ENCODE measurements at places on chromosomes 4 and X. TPM values are rescaled to one million over a fixed set of nuclear protein-coding genes. Genes with fewer than 3 reads are reported as not detected.

Gene VEGFC
- 11.1 TPM for total RNA-seq

DNA sequence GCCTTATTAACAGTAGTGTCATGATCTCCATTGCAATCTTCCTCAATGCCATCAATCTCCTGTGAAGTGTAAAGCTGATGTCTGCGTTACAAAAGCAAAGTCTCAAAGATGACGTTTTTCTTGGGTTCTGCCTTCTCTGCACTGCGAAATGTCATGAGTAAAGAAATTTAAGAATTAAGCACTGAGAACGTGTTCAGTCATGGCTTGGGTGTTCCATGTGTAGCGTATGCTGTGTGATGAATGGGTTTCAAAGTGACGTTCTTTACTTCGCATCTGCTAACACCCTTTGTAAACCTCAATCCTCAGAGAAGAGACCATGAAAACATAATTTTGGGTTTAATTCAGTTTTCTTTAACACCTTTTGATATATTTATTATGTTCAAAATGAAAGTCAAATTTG, 999 bp downstream of the NAP1L5 start:
- DNase-seq = no peak

DNA sequence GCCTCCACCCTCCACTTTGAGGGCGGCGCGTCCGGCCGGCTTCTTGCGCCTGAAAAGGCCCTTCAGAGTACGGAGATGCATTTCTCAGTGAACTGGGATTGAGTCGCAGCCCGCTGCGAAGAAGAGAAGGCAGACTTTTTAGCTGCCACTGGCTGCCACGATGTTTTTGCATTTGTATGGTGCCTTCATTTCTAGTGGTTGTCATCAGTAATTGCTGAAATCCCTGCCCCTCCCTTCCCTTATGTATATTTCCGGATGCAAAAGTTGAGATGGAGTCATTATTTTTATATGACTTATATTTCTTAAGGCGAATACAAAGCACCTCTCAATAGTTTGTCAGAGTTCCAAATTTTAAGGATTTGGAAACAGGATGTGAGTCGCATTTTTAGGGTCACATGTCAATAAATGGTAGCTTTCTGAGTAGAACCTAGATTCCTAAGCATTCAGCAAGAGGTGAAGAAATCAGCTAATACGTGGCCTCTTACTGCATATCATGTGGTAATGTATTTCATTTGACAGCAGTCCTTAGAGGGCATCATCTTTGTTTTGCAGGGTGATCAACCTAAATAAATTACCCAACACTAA, 658 bp downstream of the ATP6AP2 start:
- DNase-seq = peak; percentile 10

- DNase-seq = peak; percentile 100
These were observed 9.8 kb downstream of the EREG start for GRCh38 chr4:74374561-74375327.

GRCh38 chr4:31328932-31329331, 608.8 kb downstream of the PCDH7 start:
- peak; percentile 2 for DNase-seq

- DNase-seq = no peak
These were observed 65.0 kb downstream of the ZFYVE28 start for GRCh38 chr4:2353222-2354107.

GRCh38 chr4:155407480-155407879, 30.7 kb upstream of the MAP9 start:
- DNase-seq = no peak

DNA sequence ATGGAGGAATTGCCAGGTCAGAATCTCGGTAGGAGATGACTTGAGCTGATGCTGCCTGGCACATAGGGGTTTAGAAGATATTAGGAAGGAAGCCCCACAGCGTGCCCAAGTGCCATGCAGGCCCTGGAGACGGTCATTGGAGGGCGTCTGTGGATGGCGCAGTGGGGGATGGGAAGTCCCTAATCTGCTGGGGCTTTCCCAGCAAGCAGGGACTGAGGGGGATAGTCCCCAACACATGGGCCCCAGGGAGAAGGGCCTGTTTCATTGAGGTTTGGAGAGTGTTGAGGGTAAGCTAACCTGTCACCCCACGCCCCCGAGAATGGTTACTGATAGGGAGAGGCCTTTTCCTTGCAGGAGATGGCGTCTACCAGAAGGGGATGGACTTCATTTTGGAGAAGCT, 7.8 kb downstream of the TAFAZZIN start:
- no peak for DNase-seq

Gene F11
- not detected for total RNA-seq

- DNase-seq = no peak
These were observed 632.7 kb downstream of the RAPGEF2 start for GRCh38 chr4:159735281-159736207.

Gene EFNB1
- total RNA-seq = 42.9 TPM

- peak; percentile 96 for DNase-seq
These were observed at the start of gene SLC25A6 for GRCh38 chrX:1391707-1392375. Gene SLC25A6, minus strand, starts transcription at chrX:1392113. Its CDS starts 104 bp downstream, at chrX:1392009.

DNA sequence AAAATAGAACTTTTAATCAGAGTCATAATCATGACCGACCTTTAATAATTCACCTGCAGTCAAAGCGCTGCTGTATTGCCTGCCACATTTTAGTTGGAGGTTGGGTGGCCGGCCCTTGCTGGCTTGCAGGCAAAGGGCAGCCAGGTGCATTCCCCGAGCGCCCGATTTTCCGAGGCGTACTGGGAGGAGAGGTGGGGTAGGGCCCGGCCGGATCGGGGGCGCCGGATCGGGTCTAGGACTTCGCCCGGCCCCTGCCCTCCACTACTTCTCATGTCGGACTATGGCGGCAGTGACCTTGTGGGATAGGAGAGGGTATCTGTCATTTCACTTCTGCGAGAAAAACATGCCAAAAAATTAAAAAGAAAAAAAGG, 2.5 kb upstream of the RS1 start:
- DNase-seq = no peak

Gene ADH7
- not detected for total RNA-seq

- no peak for DNase-seq
These were observed 426.1 kb downstream of the MID1IP1 start for GRCh38 chrX:39227371-39227770.

Gene SLC10A3
- total RNA-seq = 17.9 TPM

Gene NAP1L2
- total RNA-seq = not detected

DNA sequence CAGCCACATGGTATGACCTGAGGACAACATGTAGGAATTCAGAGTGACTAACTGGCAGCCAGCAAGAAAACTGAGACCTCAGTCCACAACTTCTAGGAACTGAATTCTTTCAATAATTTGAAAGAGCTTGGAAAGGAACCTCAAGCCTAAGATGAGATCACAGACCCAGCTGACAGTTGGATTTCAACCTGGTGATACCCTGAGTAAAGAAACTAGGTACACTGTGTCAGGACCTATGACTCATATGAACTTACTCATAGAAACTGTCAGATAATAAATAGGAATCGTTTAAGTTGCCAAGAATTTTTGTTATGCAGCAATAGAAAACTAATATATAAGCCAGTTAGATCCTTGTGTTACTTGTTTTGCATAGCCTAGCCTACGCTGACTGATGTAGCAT, 102.4 kb upstream of the DCAF12L1 start:
- DNase-seq = peak; percentile 57

GRCh38 chr4:95510145-95510544, 38.6 kb downstream of the UNC5C start:
- peak; percentile 46 for DNase-seq

DNA sequence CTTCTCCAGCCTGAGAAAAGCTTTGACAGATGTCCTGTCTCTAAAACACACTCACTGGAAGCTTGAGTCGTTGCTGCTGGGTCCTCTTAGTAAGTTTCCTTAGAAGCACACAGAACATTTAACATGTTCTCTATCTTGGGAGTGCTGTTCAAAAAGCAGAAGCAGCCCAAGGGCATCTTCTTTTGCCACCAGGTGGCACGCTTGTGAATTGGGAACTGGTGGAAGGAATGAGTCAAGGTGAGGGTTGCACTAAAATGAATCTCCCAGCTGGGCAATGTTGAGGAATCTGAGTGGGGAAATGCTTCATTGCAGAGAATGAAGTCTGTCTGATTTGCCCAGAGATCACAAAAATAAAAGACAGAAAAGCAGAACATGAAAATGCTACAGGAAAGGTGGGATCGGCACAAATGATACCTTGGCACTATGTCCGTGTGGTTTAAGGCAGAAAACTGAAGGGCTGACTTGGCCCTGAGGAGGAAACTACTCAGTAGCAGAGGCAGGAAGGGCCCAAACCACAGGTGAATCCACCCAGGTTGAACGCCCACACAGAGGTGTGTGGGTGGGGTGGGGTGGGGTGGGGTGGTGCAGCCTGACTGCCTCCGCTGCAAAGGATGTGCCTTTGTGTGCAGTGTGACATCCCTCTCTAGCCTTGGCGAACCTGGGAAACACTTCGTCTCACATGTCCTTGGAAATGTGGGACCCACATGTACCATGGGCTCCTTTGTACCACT, 26.0 kb downstream of the KIT start:
- peak; percentile 72 for DNase-seq

Gene DAPP1
- 24.7 TPM for total RNA-seq

GRCh38 chr4:71062436-71062835, 69.0 kb downstream of the DCK start:
- no peak for DNase-seq

Gene SLC10A4
- total RNA-seq = not detected

GRCh38 chr4:98249831-98250230, 11.4 kb upstream of the RAP1GDS1 start:
- no peak for DNase-seq

Gene KCNIP4
- total RNA-seq = 0.91 TPM

Gene ARHGEF38
- not detected for total RNA-seq

- DNase-seq = no peak
These were observed 52.8 kb downstream of the MED28 start for GRCh38 chr4:17667253-17667652.

GRCh38 chr4:10041036-10041435, 19.7 kb upstream of the SLC2A9 start:
- DNase-seq = no peak

Gene QRFPR
- 8.4 TPM for total RNA-seq

DNA sequence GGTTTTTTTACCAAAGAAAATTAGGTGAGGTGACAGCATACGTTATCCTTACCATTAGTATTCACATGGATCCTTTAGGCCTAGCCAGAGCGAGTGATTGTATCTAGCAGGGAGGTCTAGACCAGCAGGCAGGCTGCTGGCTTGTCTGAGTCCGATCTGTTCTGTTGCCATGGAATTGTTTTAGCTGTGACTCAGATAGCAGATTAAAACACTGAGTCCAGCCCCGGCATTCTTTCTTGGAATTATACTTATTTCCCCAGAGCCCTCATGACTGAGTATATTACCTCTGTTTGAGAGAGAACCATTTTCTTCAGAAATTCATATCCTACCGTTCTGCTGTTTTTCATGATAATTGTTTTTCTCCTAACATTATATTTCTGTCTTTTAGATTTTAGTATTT, 37.4 kb downstream of the OCRL start:
- peak; percentile 41 for DNase-seq

GRCh38 chrX:79412972-79413371, 45.8 kb upstream of the ITM2A start:
- DNase-seq = peak; percentile 31

DNA sequence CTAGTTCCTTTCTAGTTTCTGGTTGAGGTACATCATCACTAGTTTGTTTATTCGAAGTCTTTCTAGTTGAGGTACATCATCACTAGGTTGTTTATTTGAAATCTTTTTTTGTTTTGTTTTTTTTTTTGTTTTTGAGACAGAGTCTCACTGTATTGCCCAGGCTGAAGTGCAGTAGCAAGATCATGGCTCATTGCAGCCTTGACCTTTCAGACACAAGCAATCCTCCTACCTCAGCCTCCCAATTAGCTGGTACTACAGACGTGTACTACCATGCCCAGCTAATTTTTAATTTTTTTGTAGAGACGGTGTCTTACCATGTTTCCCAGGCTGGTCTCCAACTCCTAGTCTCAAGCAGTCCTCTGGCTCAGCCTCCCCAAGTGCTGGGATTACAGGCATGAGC, 54.9 kb downstream of the CEP135 start:
- DNase-seq = no peak

DNA sequence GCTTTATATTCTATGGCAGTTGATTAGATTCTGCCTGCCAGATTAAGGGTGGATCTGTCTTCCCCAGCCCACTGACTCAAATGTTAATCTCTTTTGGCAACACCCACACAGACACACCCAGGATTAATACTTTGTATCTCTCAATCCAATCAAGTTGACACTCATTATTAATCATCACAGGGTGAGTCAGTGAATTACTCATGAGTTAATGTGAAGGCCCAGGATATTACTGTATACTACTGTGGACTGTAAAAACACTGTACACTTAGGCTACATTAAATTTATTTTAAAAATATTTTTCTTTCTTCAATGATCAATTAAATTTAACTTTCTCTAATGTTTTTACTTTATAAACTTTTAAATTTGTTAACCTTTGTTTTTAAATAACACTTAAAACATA, 87.7 kb downstream of the NAP1L3 start:
- DNase-seq = peak; percentile 57

All from MCF 10A (cell line).